IPS DF 19.7 (cell line): ENCODE measurements at places on chromosomes 7 and 10.

- DNase-seq: no peak
These were observed 55.9 kb downstream of the ELFN1 start for GRCh38 chr7:1725766-1726630.

DNA sequence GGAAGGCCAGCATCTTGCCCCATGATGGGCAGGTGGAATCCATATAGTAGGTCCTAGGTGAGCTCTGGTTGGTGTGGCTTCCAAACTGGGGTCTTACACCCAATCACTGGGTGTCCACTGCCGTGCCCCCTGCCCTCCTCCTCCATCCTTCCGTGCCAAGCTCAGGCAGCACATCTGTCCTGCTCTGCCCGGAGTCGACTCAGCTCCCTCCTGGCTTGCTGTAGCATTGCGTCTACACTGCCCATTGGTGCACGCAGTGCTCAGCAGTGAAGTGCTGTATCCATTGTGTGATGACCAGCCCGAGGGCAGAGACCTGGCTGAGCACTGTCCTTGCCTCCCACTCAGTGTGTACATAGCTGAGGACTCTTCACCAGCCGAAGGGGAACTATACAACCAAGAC is 148.4 kb downstream of the ADAM12 start:
- no peak for DNase-seq

DNA sequence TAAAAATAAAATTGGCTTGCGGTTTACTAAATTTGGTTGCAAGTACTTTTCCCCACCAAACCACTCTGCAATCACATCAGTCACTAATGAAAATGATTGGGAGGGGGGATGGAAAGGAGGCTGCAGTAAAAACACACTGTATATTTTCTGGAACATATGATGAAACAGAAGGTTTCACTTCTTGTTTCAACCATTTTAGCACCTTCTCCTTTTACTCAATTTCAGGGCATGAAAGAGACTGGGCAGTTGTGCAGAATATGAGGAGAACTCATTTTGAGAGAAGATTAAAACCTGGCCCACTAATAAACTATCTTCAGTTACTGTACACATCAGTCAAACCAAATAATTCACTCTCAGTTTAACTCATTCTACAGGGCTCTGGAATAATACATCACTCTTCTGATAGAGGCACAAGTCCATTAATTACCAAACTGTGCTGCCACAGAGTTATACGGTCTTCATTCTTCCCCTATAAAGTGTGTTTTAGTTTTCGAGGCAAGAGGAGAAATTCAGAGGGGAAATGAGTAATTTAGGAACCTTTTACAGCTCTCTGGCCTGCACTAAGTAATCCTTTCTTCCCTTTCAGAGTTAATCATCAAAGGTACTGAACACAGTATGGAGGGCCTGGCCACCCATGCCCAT is 25.5 kb downstream of the JAZF1 start:
- no peak for DNase-seq

DNA sequence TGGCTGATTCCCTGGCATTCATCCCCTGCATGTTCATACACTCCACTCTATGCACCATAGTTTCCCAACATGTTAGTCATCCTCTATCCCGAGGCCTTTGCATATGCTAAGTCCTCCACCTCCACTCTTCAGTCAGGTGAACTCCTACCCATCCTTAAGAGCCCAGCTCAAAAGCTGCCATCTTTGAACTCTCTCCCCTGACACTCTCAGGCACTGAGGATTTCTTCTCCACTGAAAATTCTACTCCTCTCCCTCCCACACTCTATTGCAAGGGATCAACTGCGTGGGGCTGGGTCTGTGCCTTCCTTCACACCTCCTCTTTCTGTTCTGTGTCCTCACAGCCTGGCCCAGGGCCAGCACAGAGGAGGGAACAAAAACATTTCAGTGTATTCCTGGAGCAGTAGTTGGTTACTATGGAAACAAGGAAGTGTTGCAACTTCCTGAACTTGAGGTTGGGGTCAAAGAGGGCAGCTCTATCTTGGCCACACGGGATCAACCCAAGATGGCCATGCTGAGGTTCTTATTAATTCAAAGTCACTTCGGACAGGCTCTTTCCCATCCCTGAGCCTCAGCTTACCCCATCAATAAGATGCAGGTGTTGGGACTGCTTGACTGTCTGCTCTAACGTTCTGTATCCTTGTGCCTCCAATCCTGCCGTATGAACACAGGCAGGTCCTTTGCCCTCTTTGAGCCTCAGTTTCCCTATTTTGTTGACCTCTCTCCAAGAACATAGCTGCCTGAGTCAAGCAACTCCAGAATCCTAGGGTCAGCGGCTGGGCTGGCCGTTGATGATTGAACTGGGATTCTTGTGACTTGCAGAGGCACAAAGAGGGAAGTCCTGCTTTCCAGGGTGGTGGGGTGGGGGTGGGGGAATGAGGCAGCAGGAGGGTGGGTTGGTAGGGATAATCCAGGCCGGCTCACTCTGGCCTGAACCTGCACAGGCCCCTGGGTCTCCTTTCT is 15.5 kb downstream of the ZMIZ1 start:
- DNase-seq: no peak

DNA sequence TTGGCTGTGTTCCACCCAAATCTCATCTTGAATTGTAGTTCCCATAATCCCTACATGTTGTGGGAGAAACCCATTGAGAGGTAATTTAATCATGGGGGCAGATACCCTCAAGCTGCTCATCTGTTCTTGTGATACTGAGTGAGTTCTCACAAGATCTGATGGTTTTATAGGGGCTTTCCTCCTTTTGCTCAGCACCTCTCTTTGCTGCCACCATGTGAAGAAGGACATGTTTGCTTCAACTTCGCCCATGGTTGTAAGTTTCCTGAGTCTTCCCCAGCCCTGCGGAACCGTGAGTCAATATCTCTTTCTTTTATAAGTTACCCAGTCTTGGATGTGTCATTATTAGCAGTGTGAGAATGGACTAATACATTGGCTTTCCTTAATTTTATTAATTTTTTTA is 527.8 kb downstream of the MDFIC start:
- DNase-seq: no peak

DNA sequence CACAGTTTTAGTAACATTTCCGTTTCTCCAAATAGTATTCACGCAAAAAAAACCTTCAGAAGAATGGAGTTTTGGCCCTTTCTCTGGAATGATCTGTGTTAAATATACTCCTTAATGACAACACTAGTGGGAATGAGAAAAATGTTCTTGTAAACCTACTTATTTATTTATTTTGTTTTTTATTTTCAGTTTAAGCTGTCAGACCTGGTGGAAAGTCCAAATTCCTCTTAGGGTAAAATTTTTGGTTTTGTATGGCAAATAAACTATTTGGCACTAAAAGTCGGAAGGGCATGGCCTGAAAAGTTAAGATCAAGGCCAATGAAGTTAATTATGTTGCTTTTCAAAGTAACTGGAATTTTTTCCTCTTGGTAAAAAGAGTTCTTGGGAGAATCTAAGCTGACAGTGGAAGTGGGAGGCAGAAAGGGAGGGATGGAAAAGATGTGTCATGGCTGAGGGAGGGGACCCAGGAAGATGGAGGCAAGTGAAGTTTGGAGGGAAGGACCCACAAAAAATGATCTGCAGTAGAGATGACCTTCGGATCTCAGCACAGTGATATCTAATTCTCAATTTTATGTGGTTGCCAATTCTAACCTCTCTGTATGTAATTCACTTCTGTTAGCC is 33.5 kb upstream of the VPS41 start:
- DNase-seq: no peak

GRCh38 chr10:117721873-117722272 is 179.3 kb downstream of the EMX2 start:
- DNase-seq: no peak

GRCh38 chr7:128307061-128307460 is 36.6 kb downstream of the RBM28 start:
- DNase-seq: no peak

DNA sequence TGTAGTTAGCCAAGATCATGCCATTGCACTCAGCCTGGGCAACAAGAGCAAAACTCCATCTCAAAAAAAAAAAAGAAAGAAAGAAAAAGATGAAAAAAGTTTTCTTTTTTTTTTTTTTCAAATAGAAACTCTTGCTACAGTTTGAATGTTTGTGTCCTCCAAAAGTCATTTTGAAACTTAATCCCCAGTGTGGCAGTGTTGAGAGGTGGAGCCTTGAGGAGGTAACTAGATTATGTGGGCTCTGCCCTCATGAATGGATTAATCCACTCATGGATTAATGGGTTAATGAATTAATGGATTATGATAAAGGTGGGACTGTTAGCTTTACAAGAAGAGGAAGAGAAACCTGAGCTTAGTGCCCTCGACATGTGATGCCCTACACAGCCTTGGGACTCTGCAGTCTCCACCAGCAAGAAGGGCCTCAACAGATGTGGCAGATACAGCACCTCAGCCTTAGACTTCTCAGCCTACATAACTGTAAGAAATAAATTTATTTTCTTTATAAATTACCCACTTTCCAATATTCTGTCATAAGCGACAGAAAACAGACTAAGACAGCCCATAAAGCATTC is 25.1 kb downstream of the CPEB3 start:
- DNase-seq: no peak

DNA sequence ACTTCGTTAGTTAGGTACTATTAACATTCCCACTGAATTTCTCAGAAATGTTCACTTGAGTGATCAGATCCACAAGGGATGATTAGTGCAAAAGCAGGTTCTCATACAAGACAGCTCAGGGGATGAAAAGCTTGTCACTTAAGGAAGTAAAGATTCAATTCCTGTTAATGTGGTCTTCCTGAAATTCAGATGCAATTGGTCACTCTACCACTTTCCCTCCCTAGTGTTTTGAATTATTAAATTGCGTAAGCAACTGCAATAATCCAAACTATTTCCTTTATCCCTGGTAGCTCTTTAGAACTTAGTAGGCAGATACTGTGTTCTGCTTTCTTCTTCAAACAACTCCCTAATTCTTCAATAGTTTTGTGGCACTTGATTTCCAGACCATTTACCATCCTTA is 121.4 kb downstream of the MAGI2 start:
- no peak for DNase-seq

GRCh38 chr7:150857276-150858055 is 5.1 kb downstream of the AOC1 start:
- no peak for DNase-seq

DNA sequence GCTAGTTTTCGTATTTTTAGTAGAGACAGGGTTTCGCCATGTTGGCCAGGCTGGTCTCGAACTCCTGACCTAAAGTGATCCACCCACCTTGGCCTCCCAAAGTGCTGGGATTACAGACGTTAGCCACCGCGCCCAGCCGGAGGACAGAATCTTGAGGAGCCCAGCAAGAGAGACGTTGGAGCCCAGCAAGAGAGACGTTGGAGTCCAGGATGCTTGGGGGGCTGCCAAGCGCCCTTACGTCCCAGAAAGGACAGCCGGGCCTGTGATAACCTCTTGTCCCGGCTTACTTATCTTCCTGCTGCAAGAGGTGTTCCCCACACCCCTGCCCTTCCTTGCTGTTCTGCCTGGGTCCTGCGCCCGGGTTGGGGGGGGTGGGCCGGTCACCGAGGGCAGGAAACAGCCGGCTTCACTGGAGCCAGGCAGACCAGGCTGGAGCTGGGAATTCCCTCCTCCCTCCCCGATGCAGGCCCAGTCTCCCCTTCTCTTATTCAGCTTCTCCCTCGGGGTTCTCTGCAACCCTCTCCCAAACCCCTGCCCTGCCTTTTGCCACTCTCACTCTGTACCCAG is 1.9 kb upstream of the EPHB4 start:
- DNase-seq: no peak

GRCh38 chr7:41058986-41059741 is 643.7 kb downstream of the INHBA start:
- peak; percentile 75 for DNase-seq

DNA sequence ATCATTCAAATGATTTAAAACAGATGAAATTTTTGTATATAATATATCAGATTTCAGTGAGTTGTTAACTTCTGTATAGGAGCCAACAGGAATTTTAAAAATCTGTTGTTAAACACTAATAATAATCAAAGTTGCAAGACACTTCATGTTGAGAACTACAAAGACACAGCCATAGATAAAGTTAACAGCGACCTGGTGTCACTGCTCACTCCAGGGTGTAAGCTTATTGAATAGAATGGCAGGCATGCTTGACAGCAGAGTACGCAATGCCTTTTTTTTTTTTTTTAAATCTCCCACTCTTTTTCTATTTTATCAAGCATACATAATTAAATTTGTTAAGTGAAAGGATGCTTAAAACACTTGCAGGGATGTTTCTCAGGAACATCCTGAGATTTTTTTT is 32.0 kb downstream of the PCDH15 start:
- no peak for DNase-seq

DNA sequence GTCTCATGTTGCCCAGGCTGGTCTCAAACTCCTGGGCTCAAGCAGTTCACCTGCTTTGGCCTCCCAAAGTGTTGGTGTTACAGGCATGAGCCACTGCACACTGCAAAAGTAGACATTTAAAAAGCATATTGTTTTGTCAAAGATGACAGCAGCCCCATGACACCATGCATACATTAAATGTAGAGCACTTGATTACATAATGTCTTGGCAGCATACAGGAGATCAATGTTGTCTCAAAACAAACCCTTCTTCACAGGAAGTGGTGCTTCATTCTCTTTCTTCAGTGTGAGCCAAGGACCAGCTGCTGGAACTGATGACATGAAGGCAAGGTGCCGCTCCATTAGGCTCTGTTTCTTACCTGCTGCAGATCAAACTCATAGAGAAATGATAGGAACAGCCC is 218.4 kb downstream of the KLF6 start:
- no peak for DNase-seq

GRCh38 chr10:75294866-75295701 is 59.3 kb upstream of the COMTD1 start:
- DNase-seq: no peak

- no peak for DNase-seq
These were observed 5.2 kb downstream of the ADCY1 start for GRCh38 chr7:45579391-45579801.

GRCh38 chr7:21944616-21945453 is 864 bp downstream of the CDCA7L start:
- DNase-seq: no peak

DNA sequence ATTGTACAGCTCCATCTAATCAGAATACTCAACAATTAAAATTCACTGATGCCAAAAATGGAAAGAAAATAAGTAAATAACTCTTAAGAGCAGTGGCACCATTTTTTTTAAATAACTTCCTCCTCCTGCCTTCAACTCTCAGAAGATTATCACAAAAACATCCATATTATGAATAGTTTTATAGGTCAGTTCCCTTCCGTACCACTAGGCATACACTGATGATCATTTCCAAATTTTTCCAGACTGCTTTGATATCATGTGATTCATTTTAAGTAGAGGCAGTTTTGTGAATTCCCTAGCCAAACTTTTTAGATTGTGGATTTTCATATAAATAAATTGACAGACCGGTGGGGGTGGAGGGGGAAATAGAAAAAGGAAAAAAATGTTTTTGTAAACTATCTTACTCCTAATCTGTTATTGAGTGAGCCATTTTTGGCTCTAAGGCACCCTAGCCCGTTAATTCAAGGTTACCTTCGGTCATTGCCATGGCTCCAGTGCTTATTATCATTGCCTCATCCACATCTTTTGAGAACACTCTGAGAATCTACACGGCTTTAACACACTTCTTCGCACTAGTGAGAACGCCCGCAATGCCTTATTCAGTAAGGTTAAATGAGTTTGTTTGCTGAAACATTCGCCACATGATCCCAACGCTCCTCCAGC is 1.0 kb downstream of the FAM107B start:
- DNase-seq: no peak
